Central memory CD4-positive, alpha-beta T cell (primary cell): ENCODE measurements at places on chromosomes 7 and 10.
A peak's percentile ranks its signal among the peaks of the same experiment; 100 is the strongest.

- DNase-seq, result no peak
Observed at GRCh38 chr7:55622241-55622640, 49.9 kb upstream of the VOPP1 start.

DNA sequence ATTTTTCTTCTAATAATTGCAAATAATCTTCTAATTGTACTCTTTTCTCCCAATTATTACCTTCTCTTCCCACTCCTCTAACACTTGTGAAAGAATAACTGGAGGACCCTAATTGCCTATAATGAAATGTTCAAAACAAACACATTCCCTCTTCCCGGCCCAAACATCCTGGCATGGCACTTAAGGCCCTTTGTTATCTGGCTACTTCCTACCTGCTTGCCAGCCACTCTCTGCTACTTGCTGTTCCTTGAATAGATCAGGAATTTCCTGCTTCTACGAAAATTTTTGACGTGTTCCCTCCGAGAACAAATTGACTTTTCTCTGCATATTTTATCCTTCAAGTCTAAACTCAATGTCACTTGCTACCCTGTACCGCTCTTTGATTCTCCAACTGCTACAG, 56.1 kb upstream of the NOBOX start:
- DNase-seq, result no peak

- DNase-seq, result no peak
Observed at GRCh38 chr10:70836319-70836718, 20.6 kb downstream of the SGPL1 start.

- no peak for DNase-seq
Observed at GRCh38 chr10:25028711-25029110, 12.3 kb downstream of the THNSL1 start.

- no peak for DNase-seq
Observed at GRCh38 chr10:27207350-27207749, 33.2 kb downstream of the ACBD5 start.

- no peak for DNase-seq
Observed at GRCh38 chr10:70914316-70914864, 26.0 kb upstream of the PCBD1 start.

GRCh38 chr7:494906-495305, 24.7 kb downstream of the PDGFA start:
- DNase-seq, result no peak

DNA sequence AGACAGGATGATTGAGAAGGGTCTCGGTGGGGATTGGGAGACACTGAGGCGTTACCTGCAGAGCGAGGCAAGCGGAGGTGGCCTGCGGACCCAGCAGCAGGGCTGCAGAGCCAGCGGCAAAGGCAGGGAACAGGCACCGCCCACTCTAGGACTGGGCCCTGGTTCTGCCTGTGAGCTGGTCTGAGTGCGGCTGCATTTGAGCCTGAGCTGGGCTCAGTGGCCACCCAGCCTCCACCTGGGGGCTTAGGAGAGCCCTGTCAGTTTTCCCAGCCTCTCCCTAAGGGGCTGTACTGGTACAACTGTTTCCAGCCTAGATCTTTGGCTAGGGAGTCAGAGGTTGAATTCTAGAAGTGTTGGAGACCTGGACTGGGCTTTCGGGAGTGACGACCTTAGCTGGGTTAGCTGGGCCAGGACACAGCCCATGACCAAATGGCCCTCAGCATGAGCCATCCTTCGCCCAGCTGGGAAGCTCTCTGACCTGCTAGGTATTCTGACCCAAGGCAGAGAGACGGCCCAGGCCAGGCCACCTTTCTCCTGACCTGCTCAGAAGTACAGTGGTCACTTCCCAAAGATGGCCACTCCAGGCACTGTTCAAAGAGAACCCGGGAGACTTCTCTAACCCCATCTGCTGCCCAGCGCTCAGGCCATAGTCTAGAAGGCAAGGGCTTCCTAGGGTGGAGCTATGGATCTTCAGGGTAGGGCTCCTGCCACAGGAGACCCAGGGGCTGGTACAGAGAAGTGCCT, 64.9 kb downstream of the PAX2 start:
- no peak for DNase-seq

DNA sequence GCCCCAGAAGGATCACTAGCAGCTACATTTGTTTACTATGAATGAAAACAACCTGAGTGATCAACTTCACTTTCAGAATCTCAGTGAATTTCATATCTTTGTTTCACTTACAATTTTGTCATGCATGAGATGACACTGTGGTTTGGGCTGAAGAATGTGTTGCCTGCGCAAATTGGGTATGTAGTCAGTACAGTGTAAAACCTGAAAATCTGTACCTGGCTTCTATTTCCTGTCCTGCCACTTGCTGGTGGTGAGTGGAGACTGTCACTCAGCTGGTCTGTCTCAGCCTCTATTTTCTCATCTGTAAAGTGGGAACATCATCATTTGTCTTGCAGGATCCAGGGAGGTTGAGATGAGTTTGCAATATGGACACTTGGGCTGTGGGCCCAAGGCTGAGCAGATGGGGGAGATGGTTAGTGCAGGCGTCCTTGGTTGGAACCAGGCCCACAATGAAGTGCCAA, 118.0 kb downstream of the WDFY4 start:
- no peak for DNase-seq

DNA sequence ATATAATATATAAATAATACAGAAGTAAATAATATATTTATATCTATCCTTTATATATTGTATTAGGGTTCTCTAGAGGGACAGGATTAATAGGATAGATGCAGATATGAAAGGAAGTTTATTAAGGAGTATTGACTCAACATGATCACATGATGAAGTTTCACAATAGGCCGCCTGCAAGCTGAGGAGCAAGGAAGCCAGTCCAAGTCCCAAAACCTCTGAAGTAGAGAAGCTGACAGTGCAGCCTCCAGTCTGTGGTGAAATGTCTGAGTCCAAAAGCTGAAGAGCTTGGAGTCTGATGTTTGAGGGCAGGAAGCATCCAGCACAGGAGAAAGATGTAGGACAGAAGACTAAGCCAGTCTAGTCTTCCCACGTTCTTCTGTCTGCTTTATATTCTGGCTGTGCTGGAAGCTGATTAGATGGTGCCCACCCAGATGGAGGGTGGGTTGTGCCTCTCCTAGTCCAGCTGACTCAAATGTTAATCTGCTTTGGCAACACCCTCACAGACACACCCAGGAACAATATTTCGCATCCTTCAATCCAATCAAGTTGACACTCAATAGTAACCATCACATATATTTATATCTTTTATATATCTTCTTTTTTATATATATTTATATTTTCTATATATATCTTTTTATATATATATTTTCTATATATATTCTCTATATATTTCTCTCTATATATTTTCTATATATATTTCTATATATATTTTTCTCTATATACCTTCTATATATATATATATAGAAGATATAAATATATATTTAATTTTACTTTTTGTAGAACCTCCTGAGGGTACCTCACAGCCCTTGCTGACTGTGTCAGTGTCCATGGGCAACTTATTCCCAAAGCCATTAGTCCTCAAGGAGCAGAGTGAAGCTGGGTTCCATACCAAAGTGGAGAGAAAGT, 24.6 kb upstream of the AKR1B10 start:
- no peak for DNase-seq

DNA sequence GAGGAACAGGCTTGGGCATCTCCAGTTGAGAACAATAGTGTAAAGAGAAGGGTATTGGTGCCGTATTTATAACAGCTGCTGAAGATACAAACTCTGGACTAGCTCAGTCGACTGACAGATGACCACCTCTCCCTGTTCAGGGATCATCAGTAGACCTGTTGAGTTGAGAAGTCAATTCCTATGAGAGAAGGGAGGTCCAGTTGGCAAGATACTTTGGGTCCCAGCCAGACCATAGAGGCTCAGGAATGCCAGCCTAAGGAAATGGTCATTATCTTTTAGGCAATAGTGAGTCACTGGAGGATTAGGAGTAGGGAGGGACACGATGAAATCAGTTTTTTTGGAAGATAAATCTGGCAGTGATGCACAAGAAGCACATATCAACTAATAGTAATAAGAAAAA, 202.9 kb downstream of the TRIL start:
- DNase-seq, result no peak

- no peak for DNase-seq
Observed at GRCh38 chr10:125006921-125007426, 65.1 kb downstream of the ZRANB1 start.

DNA sequence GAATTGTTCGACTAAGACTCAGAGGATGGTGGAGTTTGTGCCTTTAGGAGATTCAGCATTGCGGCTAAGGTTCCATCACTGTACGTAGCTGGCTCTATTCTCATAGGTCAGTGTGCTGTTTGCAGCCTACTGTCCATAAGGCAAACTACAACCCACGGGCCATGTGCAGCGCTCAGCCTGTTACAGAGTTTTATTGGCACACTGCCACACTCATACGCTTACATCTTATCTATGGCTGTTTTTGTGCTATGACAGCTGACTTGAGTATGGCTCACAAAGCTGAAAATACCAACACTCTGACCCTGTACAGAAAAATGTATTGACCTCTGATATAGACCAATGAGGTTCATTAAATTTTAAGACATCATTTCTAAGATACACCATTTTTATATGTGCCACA, 114.5 kb downstream of the ARID5B start:
- DNase-seq, result no peak

DNA sequence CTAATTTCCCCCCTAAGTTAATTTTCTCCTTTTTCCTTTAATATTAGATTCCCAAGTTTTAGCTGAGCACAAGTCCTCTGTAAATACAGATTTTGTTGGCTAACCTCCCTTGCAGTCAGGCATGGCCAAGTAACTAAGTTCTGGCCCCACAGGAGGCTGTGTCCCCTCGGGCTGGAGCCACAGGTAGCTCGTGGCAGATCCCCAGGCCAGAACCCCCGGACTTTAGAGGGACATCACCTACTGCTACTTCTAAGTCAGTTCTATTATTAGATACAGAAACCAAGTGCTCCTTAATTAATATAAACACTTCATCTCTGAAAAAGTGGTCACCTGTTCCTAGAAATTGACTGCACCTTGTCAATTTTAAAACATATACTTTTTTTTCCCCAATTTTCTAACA, 46.1 kb upstream of the NCAPG2 start:
- no peak for DNase-seq

DNA sequence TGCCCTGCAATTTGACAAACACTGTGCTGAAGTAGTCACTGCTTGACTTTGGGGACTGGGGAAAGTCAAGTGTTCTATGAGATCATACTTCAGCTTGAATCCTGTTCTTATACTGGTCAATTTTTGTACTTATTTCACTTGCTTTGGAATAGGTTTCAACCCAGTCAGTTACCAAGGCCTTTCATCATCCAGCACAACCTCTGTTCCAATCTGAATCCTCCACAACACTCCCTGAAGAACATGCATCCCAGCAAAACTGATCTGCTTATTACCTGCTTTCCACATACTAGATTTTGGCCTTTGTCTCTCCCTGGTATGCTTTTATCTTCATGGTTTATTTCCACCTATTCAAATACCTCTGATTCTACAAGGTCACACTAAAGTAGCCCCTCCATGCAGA, 29.5 kb downstream of the DPY19L1 start:
- DNase-seq, result no peak

DNA sequence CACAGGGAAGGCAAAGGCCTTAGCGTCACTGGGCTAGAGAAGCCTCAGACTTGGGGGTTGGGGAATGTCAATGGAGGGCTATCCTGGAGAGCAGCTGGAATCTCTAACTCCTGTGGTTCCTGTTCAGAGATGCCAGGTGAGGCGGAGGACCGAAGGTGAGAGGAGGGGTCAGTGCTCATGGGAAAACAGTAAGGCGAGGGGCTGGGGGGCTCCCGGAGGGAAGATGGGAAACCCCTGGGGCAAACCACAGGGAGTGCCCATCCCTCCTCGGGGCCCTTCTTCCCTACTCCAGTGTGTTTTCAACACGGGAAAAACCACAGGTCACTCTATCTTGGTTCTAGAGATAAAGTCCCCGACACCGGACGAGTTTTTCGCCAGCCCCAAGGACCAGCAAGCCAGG, 3.3 kb downstream of the LRCH4 start:
- no peak for DNase-seq

DNA sequence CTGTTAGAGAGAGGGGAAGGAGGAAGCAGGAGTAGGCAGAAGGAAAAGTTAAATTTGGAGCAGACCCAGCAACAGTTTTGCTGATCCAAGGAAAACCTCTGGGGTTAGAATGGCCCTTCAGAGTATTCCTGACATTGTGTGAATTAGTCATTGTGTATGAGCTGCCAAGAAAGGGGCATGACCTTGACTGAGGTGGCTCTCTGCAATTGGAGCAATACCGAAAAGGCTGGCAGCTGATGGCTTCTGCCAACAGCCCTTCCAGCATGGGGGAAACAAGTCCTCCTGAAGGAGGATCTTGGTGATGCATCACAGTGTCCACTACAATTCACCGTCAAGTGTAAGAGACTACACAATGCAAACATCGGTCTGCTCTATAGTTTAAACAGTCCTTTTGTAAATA, 20.6 kb upstream of the WASL start:
- no peak for DNase-seq

DNA sequence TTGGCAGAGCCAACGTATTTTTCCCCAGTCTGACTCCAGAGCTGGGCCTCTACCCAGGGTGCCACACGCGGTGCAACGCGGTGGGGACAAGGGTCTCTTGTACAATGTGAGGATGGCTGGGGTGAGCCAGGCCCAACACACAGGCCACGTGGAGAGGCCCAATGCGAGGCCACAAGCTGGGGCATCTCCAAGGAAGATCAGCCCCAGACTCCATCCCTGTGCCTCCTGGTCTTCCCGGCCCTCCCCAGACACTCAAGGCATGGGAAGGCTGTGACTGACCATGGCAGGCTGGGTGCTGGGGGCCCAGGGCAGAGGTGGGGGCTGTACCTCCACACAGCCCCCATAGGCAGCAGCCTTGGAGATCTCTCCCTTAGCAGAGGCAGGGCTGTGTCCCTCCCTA, 135.3 kb upstream of the FAM20C start:
- DNase-seq, result no peak

- peak; percentile 21 for DNase-seq
Observed at GRCh38 chr10:132001238-132001972, 19.7 kb upstream of the BNIP3 start.

GRCh38 chr7:91066627-91067026, 197.6 kb upstream of the FZD1 start:
- DNase-seq, result no peak

DNA sequence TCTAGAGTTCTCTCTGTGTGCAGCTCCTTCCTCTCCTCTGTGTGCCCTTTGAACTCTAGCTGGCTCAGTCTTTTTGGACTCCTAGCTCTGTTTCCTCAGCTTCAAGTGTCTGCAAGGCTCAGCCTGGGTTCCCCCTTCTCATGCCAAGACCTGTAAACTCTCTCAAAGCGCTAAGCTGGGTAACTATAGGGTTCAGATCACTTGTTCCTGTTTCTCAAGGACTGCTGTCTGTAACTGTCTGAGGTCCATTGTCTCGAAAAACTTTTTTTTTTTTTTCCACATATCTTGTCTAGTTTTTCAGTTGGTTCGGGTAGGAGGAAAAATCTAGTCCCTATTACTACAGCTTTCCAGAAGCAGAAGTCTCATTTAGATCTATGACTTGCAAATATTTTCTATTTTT, 46.6 kb upstream of the PPP1R17 start:
- no peak for DNase-seq

- DNase-seq, result no peak
Observed at GRCh38 chr7:131699323-131699722, 142.9 kb upstream of the PODXL start.

GRCh38 chr10:3412071-3412582, 239.5 kb upstream of the PITRM1 start:
- DNase-seq, result no peak
